DMS79 treated with DMSO at 0.1 percent for 48 hours (cell line): ENCODE measurements at places on chromosomes 1 and 21.

DNA sequence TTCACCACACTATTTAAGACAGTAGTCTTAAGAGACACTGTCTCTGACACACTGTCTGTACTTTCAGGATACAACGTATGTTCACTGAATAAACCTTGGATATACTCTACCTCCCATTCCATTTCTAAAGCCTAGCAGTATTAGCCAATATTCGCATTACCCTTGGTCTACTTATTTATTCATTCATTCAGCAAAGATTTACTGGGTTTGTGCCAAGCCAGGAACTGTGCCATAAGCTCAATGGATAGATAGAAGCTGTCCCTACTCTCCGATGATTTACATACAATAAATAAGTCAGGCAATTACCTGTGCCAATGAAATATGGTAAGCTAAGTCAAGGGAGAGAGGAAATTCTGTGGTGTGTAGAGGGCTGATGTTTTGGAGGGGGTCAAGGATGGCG is 195.2 kb upstream of the RAB4A start:
- DNase-seq = peak; percentile 7

- peak; percentile 64 for DNase-seq
These were observed at the start of gene GBP3 for GRCh38 chr1:89022167-89022959. GBP3 (minus strand) TSS chr1:89022866; CDS start chr1:89020721, 2,145 bp downstream.

DNA sequence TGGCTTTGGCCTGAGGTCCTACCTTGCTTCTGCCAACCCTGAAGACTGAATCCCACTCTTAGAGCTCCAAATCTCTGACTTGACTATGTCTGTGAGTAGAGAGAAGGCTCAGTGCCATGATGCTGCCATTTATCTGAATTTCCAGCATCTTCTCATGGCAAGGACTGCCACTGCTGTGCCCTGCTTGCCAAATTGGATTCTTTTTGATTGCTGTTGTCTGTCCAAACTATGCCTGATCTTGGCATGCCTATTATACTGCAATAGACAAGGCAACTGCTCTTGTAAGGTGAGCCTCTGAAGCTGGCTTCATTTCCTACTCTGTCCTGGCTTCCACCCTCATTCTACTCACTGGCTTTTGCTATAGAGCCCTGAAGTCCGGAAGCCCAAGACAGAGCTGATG is 210.2 kb downstream of the SLC44A5 start:
- DNase-seq = no peak

DNA sequence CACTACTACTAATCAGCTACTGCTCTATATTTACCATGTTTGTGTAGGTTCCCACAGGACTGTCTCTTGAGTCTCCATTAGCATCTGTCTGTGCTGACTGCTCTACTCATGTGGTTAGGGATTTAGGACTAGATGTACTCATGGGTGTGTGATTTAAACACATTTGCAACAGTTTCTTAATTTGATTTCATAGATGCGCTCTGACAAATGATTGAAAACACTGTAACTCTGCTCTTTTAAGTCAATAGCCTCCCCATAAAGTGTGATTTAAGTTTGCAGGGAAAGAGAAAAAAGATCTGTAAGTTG is 809.3 kb downstream of the NCAM2 start:
- DNase-seq = no peak

- DNase-seq = no peak
These were observed 134.3 kb upstream of the ATP1B1 start for GRCh38 chr1:168972225-168972624.

- no peak for DNase-seq
These were observed 542.5 kb upstream of the DAB1 start for GRCh38 chr1:57966340-57966739.

DNA sequence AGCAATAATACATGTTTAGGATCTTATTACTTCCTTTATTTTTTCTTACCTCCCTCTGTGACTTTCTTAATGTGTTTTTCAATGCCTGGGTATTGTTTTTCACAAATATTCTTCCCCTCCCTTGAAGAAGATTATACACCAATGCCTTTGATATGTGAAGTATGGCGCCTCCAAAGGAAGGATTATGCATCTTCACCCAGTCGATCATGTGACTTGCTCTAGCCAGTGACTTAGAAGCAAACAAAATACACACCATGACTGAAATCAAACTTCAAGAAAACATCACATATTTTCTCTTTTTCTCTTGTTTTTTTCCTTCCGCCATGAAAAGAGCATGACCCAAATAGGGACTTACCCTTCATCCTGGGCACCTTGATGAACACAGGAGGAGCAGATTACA is 297.1 kb downstream of the NCAM2 start:
- DNase-seq = no peak

DNA sequence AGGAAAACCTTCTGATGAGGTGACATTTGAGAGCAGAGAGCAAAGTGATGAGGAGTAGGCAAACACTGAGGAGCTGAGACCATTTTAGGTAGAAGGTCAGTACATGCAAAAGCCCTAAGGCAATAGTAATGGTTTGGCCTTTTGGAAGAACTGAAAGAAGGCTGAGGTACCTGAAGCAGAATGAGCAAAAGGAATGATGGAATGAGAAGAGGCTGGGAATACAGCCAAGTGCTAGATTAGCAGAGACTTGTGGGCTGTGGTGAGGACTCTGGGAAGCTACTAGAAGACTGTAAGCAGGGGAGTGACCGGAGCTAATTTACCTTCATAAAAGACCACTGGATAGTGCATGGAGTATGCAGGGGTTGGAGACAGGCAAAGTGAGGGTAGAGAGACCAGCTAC is 77.9 kb downstream of the GFI1 start:
- DNase-seq = peak; percentile 61

- DNase-seq = no peak
These were observed 84.5 kb upstream of the RGS4 start for GRCh38 chr1:162984699-162985098.

- DNase-seq = no peak
These were observed 7.6 kb downstream of the TAGLN2 start for GRCh38 chr1:159917533-159918351.

- DNase-seq = no peak
These were observed 88.6 kb downstream of the TM2D1 start for GRCh38 chr1:61636376-61636775.

GRCh38 chr1:90133133-90133532 is 138.2 kb downstream of the ZNF326 start:
- no peak for DNase-seq

DNA sequence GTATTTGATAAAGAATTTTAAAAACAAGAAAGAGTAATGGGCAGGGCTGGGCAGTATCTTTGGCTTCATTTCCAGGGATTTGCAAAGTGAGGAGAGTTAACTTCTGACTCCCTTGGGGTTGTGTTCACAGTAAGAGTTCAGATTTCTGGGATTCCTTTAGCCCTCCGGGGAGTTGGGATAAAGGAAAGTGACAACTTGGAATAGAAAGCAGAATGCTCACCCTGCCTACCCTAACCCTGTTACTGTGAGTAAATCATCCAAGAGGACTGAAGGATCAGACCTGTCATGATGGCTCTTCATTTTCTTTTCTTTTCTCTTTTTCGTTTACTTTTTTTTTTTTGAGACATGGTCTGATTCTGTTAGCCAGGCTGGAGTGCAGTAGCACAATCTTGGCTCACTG is 76.1 kb downstream of the CACHD1 start:
- no peak for DNase-seq

GRCh38 chr1:228081144-228081543 is 1.4 kb upstream of the ARF1 start:
- no peak for DNase-seq

GRCh38 chr1:233372218-233373120 is 44.9 kb downstream of the MAP3K21 start:
- no peak for DNase-seq

DNA sequence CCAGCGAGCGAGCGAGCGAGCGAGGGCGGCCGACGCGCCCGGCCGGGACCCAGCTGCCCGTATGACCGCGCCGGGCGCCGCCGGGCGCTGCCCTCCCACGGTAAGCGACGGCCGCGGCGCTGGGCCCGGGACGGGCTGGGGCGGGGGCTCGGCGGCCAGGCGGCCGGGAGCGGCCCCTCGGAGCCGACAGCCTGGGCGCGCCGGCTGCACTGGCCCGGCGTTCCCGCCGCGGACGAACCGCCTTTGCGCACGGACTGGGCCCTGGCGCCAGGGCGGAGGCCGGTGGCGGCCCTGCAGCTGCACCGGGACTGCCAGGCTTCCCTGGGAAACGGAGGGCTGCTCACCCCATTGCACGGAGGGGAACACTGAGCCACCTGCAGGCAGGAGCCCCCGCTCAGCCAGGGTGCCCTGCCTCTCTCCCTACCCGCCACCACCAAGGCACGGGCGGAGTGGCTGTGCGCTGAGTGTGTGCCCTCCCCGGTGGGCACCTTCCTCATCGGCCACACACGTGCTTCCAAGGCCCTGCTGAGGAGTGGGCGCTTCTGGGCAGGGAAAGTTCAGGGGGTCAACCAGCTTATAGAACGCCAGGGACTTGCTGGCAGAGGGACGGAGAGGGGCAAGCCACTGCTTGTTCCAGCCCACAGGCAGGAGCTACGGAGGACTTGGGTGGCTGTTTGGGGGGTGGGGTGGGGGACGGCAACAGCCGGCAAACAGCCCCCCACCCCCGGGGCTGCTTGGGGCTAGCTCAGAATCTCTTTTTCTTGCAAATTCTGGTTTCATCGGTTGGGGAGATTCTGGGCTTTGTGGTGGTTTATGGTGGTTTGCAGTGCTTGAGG is 532 bp downstream of the CSF1 start:
- DNase-seq = no peak

DNA sequence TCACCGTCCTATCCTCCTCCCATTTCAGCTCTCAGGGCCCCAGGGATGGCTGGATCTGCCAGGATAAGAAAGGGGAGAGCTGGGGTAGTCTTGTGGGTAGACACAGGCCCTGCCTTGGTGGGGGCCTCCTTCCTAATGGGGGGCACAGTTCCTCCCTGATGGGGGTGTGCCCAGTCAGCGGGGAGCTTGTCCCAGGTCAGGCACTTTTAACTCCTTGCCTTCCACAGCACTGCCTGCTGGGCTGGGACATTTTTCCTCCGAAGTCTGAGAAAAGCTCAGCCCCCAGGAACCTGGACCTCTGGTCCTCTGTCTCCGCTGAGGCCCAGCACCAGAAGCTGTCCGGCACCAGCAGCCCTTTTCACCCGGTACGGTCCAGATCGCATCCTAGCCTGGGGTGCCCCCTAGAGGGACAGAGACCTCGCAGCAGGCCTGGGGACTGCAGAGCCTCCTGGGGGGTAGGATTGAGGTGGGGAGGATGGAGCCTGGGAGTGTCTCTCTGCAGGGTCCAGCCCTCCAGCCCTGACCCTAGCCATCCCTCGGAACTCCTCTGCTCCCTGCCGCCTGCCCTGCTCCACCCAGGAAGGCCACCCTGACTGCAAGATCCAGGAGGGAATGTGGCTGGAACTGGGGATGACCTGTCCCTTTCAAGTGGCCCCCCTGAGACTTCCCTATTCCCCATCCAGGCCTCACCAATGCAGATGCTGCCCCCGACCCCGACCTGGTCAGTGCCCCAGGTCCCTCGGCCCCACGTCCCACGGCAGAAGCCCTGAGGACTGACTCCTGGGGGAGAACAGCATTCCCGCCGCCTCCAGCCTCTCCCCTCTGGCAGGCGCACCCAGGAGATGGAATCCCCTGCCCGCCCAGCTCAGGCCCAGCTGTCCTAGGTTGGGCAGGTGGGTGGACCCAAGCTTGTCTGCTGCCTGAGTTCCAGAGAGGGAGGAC is 12.0 kb downstream of the MIIP start:
- no peak for DNase-seq

- no peak for DNase-seq
These were observed 22.1 kb downstream of the SPOCD1 start for GRCh38 chr1:31793586-31794285.

DNA sequence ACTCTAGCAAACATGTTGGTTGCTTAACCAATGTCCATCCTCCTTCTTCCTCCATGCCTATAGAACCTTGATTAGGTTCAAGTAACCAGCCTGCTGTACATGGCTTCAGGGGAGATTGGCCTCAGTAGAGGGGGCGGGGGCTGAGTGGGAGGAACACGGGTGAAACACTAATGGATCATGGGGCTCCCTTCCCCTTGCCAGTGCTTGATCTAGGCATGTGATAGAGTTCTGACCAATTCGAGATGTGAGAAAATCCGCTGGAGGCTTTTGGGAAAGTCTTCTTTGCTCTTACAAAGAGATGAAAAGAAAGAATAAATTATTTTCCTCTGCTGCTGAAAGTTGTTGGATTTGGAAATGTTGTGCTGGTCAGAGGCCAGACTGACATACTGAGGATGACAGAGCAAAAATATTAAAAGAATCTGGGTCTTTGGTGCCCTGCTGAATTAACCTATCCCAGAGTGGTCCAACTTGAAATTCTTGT is 5.2 kb upstream of the OTUD7B start:
- DNase-seq = no peak

- DNase-seq = no peak
These were observed 430 bp downstream of the BTG2 start for GRCh38 chr1:203305809-203306088.

DNA sequence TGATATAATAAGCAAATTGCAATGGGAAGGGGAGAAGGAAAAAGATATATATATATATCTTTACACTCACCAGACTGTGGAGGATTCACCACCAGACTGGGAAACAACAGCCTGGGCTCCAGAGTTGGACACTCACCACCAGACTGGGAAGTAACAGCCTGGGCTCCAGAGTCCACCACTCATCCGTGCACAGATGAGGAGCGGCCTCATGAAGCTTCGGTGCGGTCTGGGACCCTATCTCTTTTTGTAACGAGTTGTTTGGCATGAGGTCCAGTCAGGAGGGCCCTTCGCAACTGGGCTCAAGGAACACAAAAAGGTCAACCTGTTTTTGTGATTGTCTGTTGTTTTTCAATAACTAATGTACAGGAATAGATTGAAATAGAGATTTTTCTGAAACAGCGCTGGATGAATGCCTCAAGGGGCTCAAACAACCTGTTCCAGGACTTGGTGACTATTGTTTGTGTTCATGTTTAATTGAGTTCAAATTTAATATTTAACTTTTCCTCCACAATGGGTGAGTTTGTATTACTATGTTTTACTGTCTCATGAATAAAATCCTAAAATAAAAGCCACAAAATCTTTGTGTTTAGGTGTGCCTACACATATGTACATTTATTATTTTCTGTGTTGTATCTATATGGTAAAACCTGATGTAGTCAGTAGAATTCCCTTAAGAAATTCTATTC is 40.1 kb downstream of the S100A10 start:
- no peak for DNase-seq

DNA sequence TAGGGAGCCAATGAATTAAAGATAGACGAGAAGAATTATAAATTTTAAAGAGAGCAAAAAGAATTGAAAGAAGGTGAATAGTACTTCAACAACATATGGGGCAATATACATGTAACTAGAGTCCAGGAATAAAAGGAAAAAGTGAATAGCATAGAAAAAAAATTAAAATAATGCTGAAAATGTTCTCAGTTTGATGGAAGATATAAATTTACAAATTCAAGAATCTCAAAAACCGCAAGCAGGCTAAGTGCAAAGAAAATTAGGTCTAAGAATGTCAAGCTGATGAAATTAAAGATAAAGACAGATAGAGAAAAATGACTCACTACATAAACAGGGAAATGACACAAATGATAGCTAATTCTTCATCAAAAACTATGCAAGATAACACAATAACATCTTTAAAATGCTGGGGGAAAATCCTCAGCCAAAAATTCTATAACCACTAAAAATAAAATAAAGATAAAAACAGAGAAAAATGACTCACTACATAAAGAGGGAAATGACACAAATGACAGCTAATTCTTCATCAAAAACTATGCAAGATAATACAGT is 326.3 kb downstream of the TBX15 start:
- DNase-seq = no peak

GRCh38 chr21:36059823-36060158 is 535 bp downstream of the SETD4 start:
- no peak for DNase-seq

GRCh38 chr1:216785737-216786136 is 62.5 kb upstream of the ESRRG start:
- DNase-seq = no peak

- DNase-seq = no peak
These were observed 72.7 kb upstream of the MUTYH start for GRCh38 chr1:45412899-45413298.
